Aorta (tissue), 5 donors: ENCODE measurements at places on chromosomes 4 and X. TPM values are rescaled to one million over a fixed set of nuclear protein-coding genes. Genes with fewer than 3 reads are reported as not detected.

DNA sequence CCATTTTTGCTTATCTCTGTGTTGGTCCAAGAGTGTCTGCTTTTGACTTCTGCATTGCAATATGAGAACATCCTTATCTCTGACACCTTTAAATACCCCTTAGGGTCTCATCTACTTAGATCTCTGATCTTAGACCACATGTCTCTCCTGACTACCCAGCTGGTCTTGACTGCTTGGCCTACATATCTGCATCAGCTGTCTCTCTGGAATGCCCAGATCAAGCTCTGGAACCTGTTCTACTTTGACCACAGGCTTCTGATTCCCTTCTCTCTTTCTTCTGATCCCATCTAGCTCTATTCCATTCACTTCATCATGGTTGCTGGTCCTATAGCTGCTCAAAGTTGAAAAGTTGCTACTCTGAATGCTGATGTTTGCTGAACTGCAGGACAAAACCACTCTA lies 301.2 kb downstream of the MAPK10 start:
- no peak for DNase-seq

GRCh38 chr4:2281575-2282343 lies 19.9 kb upstream of the MXD4 start:
- peak; percentile 38 for DNase-seq

DNA sequence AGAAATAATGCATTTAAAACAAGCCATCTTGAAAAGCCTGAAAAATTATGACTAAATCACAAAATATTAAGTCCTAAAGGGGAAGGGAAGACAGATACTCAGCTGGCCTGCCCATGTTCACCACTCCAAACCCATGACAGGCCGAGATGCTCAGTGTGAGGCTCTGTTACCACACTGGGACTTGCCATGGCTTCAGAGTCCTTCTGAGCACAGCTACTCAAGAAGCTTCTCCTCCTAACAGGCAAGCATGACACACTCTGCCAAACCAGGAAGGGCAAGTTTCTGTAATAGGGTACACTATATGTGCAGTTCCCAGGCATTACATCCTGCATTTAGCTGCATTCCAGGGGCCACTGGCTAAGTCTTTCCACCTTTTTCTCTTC lies 34.0 kb upstream of the CYBB start:
- no peak for DNase-seq

- DNase-seq = no peak
Observed at GRCh38 chr4:10115271-10115796, 1.3 kb downstream of the WDR1 start.

- no peak for DNase-seq
Observed at GRCh38 chrX:25096522-25097045, 80.8 kb upstream of the ARX start.

DNA sequence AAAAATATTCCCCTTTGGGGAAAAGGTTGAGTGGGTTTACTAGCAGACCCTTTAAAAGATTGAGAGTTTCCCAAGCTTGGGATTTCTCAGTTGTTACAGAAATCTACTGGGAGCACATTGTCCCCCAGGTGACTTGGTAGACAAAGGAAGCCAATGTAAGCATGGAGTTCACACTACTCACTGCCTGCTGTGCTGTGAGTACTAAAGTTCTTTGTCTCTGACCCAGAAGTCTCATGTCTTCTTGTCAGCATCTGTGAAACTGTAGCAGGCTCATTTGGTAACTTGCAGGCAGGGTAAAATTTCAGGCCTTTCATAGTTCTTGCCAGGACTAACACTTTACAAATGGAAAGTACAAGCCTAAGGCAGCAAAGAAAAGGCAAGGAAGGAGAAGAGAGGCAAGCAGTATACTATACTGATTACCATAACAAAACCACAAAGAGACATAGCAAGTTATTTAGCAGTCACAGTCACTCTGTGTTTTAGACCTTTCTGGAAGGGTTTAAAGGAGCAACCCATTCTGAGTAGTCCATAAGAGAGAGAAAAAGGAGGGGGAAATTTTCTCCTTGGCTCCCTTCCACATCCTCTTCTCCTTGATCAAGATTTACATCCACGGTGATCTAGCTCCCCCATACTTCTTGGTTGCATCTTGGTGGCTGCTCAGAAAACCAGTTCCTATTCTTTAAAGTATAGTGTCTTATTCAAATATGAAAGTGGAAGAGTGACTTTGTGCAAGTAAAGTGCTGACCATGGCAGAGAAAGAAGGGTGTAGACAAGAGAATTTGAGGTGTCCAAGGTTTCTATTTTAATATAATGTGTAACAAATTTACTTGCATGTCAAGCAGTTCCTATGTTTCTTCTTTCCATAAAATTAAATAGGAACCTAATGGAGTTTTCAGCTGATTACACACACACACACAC lies 160.0 kb upstream of the PDE5A start:
- no peak for DNase-seq

DNA sequence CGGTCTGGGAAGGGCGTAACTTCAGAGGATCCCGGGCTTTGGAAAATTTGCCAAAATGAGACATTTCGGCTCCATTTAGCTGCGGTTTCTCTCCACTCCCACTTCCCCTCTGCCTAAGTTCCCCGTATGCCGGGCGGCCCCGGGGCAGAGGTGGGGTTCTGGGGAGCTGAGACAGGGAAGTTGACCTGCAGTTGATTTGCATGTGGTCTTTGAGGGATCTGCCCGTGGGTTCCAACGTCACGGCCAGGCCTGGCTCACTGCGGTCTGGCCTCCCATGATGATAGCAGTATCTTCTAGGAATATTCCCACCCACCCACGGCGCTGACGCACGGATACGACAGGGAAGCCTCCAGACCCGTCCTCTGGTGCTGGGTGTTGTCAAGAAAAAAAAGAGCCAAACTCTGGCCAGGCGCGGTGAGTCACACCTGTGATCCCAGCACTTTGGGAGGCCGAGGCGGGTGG lies 27.3 kb upstream of the CRLF2 start:
- DNase-seq = peak; percentile 86

DNA sequence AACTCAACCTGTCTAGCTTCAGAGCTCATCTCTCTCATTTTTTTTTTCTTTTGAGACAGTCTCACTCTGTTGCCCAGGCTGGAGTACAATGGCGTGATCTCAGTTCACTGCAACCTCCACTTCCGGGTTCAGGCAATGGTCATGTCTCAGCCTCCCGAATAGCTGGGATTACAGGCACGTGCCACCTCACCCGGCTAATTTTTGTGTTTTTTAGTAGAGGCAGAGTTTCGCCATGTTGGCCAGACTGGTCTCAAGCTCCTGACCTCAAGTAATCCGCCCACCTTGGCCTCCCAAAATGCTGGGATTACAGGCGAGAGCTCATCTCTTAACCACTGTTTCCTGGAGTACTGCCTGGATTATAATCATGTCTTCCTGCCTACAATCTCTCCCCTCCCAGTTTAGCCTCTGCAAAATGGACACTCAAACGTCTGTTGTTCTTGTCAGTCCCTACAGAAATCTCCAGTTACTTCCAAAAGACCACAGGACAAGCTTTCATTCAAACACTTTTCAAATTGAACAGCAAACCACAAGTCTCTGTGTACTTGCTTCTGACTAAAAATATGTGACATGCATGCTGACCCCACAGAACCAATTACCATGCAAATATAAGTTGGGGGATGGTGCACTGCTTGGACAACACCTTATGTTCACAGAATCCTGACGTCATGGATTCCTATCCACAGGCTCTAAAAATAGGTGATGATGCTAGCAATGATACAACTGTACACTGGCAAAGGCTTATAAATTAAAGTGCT lies 137.2 kb downstream of the SH3KBP1 start:
- no peak for DNase-seq

DNA sequence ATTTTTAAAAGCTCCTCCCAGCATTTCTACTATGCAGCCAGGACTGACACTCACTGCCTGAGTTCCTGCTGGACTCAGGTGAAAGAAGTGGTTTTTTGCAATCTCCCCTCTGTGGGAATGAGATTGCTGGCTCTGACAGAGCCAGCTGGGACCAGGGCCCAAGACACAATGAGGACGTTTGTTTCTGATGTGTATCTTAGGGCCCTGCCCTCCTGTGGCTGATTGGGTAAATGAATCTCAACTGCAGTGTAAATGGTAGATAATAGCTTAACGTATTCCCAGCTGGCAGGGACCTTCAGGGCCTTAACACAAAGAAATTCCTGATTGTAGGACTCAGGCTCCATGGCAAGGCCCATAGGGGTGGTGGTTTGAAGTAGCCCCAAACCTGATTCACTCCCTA lies 85.8 kb upstream of the PRPS1 start:
- no peak for DNase-seq

- no peak for DNase-seq
Observed at GRCh38 chr4:43512253-43512652, 619.7 kb downstream of the GRXCR1 start.

DNA sequence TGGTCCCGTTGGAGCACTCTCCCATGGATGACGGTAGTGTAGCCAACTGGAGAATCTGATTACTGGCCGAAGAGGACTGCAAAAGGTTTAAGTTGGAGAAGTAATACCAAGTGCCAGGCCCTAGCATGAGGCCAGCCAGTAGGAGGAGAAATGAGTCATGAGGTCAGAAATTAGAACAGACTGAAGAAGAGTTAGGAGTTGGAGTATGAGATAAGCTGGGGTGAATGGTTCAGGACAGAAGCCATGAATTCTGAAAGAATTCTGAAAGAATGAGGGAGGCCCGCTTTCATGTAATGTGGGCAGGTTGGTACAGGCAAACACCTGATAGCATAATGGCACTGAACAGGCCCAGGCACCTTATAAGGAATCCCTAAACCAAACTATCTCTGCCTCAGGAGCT lies 18.4 kb upstream of the STK26 start:
- DNase-seq = no peak

The CPEB2 gene
- 11.4 TPM for polyA plus RNA-seq

The TMEM255A gene
- not detected for polyA plus RNA-seq

The ARHGAP36 gene
- polyA plus RNA-seq = not detected

The AFAP1 gene
- polyA plus RNA-seq = 4.6 TPM
